Aorta (tissue), 5 donors: ENCODE measurements at places on chromosomes 16 and 17. TPM values are rescaled to one million over a fixed set of nuclear protein-coding genes. Genes with fewer than 3 reads are reported as not detected.
A peak's percentile ranks its signal among the peaks of the same experiment; 100 is the strongest.

IGF2BP1 gene
- total RNA-seq = 0.29 TPM

GRCh38 chr17:58353389-58353825, 1.4 kb upstream of the SUPT4H1 start:
- no peak for DNase-seq
- H3K4me3 ChIP-seq = peak overlapping the region; percentile 69
- H3K27ac ChIP-seq = no peak overlapping the region
- no peaks in the 10 kb centered on the region for H3K4me1 ChIP-seq
- H3K27me3 ChIP-seq = no peaks in the 10 kb centered on the region

DNA sequence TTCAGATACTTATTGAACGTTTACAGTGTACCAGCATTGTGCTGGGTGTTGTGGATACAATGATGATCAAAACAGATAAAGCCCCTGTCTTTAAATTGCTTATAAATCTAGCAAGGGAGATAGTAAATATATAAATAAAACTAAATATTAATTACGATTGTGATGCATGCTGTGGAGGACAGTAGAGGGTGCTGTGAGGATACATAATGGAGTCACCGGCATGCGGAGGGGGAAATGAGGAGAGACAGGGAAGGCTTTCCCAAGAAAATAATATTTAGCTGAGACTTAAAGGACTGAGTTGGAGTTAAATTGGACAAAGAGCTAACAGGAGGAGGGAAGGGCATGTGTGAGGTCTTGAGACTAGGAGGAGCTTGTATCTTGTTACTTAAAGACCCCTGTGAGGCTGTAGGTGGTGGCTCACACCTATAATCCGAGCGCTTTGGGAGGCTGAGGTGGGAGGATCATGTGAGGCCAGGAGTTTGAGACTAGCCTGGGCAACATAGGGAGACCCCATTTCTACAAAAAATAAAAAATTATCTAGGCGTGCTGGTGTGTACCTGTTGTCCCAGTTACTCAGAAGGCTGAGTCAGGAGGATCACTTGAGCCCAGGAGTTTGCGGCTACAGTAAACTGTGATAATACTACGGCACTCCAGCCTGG, 2.4 kb downstream of the DHRS7B start:
- DNase-seq = no peak
- no peaks in the 10 kb centered on the region for H3K4me1 ChIP-seq
- H3K4me3 ChIP-seq = no peak overlapping the region
- no peaks in the 10 kb centered on the region for H3K36me3 ChIP-seq
- no peaks in the 10 kb centered on the region for H3K27me3 ChIP-seq

DNA sequence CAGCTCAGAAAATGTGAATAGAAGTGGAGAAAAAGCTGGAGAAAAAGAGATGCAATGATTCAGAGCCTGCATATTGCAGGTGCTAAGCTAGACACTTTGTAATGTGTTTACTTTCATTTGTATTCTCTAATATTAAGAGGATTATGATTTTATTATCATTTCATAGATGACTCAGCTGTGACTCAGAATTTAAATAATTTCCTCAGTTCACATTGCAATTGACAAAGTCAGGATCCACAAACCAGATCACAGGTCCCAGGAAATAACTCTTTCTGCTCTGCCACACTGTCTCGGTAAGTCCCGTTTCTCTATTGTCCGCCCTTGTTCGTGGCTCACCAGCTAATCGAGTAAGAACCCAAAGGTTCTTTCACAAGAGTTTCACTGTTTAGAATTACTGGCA, 235.4 kb upstream of the MON1B start:
- no peaks in the 10 kb centered on the region for H3K36me3 ChIP-seq
- H3K4me1 ChIP-seq = no peaks in the 10 kb centered on the region
- no peak overlapping the region for H3K27ac ChIP-seq
- no peak for DNase-seq
- H3K27me3 ChIP-seq = no peaks in the 10 kb centered on the region
